ENCODE measurements at places on chromosomes 2 and 18.
A peak's percentile ranks its signal among the peaks of the same experiment; 100 is the strongest.

- DNase-seq = no peak
These were observed 10.2 kb upstream of the IL18R1 start for GRCh38 chr2:102345329-102345920.

GRCh38 chr18:68429841-68430240 is 285.1 kb downstream of the TMX3 start:
- no peak for DNase-seq

DNA sequence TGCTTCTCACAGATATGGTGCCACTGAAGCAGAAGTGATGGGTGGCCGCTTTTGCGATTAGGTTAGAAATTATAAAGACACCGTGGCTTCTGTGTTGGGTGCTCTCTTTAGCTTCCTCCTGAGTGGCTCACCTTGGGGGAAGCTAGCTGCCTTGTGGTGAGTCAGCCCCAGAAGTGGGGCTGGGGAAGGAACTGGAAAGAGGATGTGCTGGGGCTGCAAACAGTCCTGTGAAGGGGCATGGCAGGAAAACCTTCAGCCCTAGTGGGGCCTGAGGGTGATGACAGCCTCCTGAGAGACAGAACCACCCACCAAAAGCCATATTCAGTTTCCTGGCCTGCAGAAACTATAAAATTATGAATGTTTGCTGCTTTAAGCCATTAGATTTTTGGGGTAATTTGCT is 8.9 kb upstream of the ASB18 start:
- no peak for DNase-seq

- no peak for DNase-seq
These were observed 31.2 kb downstream of the GLS start for GRCh38 chr2:190911813-190912212.

- no peak for DNase-seq
These were observed 28.0 kb downstream of the RFX8 start for GRCh38 chr2:101446869-101447268.

DNA sequence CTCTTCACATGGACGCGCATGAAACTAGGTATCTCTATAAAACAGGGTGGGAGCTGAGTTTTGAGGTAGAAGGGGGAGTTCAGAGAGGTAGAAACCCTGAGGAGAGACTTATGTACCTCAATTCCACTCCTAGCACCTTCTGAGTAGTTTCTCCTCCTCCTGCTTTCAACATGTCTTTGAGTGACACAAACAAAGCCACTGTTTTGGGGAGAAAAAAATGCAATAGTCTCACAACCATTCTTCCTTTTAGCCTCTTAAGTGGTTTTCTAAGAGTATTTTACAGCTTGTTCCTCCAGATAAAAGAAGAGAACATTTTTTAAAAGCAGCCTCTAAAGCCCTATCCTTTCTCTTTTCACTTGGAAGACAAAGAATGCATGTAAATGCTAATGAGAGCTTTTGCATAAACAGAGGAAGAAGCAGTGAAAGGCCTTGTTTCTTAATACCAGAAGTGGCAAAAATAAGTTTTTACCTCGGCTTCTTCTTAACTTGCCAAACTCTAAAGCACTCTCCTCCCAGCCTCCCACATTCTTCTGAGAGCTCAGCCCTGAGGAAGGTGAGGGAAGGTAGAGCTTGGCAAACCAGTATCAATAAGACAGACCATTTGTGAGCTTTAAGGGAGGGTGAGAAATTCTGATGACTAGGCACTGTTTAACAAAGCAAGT is 1304.4 kb upstream of the ACVR2A start:
- no peak for DNase-seq

DNA sequence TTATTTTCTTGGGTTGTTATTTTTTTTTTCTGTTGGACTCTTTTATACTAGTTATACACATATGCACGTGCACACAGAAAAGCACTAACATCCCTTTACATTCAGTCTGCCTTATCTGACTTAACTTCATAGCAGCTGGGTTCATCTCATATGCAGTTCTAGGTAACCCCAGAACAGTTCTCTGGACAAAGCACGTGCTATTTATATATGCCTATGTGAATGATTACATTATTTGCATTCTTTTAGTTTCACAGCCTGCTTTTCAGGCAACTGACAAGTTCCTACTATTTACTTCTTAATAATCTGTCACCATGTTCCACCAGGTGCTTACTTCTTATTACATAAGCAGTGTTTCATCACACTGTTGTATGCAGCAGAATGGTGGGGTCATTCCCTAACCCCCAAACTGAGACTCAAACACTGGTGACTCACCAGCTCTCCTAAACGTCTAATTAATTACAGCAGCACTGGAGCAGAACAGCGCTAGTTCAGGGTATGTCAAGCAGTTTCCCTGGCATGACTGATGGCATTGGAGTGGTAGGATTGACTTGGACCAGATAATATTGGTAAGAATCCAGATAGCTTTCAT is 372.8 kb downstream of the CLIP4 start:
- no peak for DNase-seq

DNA sequence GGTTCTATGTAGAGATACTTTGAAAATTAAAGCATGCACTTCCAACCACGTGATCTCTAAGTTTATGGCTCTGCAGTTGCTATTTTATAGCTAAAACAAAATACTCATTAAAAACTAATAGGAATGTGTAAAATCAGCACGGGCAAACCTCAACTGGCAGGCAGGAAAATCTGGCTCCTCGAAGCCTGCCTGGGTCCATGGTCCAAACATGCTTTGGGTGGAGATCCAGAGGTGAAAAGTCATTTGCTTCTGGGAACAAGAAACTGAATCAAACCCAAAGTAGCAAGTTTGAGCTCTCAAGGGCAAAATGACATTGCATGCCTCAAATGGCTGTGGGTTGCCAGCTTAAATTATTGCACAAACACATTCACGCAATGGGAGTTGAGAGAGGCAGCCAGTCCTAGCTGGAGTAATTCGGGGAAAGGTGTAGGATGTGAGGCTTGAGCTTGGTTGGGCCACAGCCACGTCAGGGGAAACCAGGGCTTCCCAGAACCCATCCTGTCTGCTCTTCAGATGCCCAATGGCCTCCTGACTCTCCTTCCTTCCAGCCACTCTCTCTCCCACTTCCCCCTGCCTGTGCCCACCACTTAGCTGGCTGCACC is 75.2 kb upstream of the LCLAT1 start:
- no peak for DNase-seq

DNA sequence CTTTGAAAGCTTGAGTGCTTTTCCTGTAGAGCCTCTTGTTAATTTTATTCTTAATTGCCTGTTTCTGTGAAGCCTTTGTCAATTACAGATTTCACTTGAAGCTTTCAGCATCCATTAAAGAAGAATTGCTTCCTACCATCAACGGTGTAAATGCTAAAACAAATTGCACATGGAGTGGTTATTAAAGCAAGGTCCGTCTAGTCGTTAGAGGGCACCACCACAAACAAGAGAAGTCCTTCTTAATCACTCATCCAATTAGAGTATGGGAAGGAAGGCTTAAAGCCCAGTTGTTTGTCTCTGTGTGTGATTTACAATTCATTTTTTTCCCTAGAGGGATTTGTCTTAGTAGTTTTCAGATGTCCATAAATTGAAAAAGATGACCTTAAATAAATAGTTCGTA is 1.6 kb downstream of the KCNJ3 start:
- DNase-seq = no peak

DNA sequence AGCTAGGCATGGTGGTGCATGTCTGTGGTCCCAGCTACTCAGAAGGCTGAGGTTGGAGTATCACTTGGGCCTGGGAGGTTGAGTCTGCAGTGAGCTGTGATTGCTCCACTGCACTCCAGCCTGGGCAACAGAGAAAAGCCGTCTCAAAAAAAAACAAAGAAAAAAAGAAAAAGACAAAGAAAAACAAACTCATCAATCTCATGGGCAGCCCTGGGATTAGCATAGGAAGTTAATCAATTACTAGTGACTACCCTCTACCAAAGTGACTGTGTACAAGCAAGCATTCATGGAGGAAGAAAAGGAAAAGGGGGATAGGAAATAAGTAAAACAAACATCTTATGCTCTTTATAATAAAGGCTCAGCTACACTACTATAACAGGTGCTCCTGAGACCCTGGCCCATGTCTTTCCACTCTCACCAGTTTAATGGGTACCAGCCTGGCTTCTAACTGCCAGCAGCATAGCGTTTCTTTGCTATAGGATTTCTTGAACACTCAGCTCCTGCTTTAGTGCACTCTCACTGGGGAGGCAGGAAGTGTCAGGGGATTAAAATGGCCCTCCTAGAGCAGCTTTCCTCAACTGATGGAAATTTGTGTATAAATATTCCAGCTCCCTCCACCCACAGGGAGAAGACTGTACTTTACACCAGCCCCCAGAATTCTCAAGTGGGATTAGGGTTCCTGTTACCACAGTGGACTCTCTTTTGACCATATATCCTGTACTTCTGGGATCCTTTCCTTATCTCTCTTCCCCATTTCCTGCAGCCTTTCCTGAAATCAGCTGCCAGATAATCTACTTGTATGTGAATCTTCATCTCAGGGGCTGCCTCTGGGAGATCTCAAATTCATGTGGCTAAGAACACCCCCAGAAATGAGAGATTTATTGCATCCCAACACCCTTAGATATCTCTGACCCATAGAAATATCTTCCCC is 91.3 kb upstream of the GLS start:
- no peak for DNase-seq

DNA sequence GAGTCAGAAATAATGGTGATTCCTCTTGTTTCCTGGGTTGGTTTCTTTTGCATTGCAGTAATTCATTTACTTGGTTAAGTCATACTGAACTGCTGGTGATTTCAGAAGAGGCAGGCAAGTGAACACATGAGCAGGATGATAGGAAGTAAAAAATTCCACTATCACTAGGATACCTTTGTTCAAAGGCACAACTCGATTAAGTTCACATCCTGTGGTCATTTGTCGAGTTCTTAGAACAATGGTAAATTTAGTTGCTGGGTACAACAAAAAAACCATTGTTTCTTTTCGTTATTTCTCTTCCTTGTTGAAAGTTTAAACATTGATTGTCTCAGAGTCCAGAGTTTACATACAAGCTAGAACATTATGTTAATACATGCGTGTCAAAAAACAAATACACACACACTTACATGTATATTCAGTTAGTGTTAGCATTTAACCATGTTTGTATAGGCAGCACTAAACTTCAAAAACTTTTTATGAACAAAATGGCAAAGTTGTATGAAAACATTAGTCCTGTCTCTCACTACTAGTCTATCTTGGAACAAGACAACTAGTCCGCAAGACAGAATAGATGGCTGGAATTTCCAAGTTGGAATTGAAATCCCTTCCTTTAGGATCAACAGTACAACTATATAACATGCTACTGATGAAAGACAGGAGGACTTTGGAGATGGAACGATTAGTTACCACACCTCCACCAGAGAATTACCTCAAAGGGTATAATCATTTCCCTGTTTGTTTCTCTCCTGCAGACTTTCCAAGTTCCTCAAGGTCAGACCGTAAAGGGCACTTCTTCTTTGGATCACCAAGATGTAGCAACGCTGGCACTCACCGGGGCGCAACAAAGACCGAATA is 26.2 kb downstream of the STK39 start:
- no peak for DNase-seq

- DNase-seq = no peak
These were observed 33.9 kb downstream of the SOWAHC start for GRCh38 chr2:109648041-109648527.

DNA sequence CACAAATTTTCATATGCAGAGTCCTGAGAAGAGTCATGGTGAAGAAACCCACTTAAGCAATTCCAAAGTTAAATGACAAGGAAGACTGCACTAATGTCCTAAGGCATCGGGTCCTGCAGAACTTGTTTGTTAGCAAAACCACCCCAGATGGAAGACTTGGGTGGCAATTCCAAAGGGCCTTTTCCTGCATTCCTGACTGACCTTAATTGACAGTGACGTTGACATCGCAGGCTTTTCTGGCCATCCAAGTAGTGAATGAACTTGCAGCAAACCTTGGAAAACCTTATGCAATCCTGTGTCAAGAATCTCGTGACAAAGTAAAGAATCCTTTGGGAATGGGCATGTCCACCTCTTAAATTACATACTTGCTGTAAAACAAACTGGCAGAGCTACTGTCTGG is 112.5 kb upstream of the SH3BP4 start:
- DNase-seq = no peak

DNA sequence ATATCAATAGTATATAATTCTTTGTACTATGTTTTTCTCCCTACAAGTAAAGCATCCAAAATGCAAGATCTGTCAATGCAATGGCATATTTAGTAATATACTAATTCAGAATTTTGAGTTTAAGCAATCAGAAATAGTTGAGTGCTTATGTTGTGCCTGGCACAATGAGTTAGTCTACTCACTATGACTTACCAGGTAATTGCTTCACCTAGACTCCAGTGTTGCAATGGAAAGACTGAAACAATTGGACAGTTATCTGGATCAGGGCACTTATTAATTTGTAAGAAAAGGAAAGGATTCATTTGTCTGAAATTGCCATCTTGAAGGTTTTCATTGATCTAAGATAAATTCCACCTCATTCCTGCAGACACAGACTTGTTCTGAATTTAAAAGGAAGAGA is 97.6 kb upstream of the TCF4 start:
- no peak for DNase-seq

DNA sequence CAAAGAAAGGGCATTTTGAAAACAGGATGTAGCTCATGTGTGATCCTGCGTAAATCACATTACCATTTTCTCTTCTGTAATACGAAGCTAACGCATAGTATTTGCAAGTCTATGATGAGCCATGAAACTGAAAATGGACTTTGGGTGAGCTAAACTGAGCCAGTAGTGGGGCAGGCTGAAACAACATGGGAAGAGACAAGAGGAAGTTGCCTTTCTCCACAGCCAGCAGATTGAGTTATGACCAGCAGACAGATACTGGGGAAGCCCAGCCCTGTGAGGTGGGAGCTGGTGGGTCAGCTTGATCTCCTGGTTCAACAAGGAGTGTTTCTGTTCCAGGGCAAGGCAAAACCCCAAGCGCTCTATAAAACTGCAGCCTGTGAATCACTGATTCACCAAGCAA is 11.8 kb downstream of the CYRIA start:
- DNase-seq = peak; percentile 54
